ENCODE measurements at places on chromosomes 2 and 18. TPM values are rescaled to one million over a fixed set of nuclear protein-coding genes. Genes with fewer than 3 reads are reported as not detected.

GRCh38 chr18:42351455-42351854, 396.4 kb downstream of the PIK3C3 start:
- no peak for DNase-seq

DNA sequence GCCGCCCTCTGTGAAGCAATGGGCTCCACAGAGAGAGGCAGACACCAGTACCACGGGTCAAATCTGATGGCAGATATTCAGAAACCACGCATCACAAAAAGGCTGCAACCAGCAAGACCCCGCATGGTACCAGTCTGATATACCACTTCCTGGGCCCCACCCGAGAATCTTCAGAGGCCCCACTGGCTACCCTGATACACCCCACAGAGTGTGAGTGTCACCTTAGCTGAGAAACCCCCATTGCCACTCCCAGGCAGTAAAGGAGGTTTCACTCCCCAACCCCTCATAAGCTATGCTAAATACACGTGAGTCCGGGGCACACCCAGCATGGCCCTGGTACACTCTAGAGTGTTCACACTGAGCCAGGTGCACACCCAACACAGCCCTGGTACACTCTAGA, 160.0 kb downstream of the EIPR1 start:
- DNase-seq: no peak

DNA sequence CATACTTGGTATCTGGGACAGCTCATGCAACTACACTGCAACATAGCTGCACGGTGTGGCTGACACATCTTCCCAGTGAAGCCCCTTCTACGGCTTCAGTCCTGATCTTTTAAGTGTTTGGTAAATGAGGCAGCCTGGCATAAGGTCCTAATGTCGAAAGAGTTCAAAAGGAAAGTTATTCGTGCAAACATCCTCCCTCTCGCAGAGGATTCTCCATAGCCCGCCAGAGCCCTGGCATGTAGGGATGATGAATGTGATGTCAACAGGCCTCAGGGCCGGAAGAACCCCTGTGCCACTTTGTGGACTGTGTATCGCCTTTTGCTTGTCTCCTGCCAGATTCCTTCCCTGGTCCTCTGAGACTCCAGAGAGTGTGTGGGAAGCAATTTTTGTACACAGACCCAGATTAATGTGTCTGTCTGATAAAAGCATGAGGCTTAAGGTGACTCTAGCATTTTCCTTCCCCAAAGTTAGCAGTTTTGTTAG, 88.5 kb downstream of the SOCS6 start:
- no peak for DNase-seq

GRCh38 chr18:80246445-80247392, 595 bp downstream of the PARD6G start:
- DNase-seq: peak; percentile 31

- no peak for DNase-seq
Measured at GRCh38 chr2:937530-937929, 13.1 kb upstream of the SNTG2 start.

- DNase-seq: no peak
Measured at GRCh38 chr2:118086024-118086633, 2.1 kb upstream of the INSIG2 start.

- DNase-seq: no peak
Measured at GRCh38 chr18:61595615-61596251, 262.5 kb downstream of the CDH20 start.

- DNase-seq: no peak
Measured at GRCh38 chr2:196143730-196144131, 27.6 kb downstream of the STK17B start.

GRCh38 chr2:191152482-191153240, 1.9 kb upstream of the STAT4 start:
- no peak for DNase-seq

DNA sequence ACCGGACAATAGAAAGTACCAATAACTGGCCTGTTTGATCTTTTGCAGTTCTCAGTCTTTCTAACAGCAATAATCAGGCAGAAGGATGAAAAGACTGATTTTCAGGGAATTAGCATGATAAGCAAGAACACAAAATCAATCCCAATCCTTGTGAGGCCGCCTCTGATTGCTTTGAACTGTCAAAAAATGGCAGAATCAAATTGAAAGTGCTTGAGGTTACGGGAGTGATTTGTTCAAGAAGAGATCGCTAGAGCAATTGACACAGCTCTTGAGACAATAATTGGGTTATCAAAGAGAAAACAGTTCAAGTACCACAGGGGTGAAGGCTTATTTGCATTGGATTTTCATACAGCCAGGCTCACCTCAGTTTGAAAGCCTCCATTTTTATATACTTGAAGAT, 663.4 kb downstream of the ARHGAP15 start:
- no peak for DNase-seq

The PRSS56 gene
- not detected for total RNA-seq

The FOXD4L1 gene
- total RNA-seq: 0.63 TPM

The C2orf72 gene
- total RNA-seq: not detected

All from MCF 10A (cell line).